ENCODE measurements at places on chromosomes 16 and 17. TPM values are rescaled to one million over a fixed set of nuclear protein-coding genes. Genes with fewer than 3 reads are reported as not detected.
A peak's percentile ranks its signal among the peaks of the same experiment; 100 is the strongest.

The C1QTNF8 gene
- not detected for polyA plus RNA-seq

The WRAP53 gene
- 12.0 TPM for polyA plus RNA-seq

The SOX8 gene
- 0.65 TPM for polyA plus RNA-seq

The PPL gene
- polyA plus RNA-seq, result 5.1 TPM

The TBC1D3H gene
- not detected for polyA plus RNA-seq

The CCDC154 gene
- polyA plus RNA-seq, result 0.14 TPM

DNA sequence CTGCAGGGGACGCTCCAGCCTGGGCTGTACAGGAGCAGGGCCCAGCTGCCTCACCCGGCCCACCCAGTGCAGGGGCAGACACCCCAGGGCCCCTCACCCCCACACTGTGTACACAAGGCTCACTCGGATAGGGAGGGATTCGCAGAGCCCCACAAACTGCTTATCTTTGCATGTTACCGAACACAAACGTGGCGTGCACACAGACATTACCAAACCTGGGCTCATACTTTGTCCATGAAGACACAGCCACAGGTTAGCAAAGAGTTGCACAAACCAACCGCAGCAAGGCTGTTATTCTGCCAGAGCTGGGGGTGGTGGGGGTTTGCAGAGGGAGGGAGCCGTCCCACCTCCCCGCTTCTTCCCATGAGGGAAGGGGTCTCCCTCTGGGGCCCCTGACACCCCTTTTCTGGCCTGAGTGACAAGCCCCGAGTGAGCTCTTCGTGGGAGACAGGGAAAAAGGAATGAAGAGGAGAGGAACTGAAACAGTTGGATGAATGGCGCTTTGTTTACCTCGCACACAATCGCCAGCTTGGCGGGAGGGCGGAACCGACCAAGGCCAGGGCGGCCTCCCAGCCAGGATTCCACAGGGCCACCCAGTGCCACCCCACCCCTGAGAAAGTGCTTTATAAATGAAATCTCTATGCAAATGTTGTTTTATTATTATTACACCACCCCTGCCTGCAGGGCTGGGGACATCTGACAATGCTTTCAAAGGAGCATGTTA lies 434 bp upstream of the CPSF4L start:
- DNase-seq, result no peak

GRCh38 chr17:67246653-67247415 lies 1.8 kb upstream of the HELZ start:
- no peak for DNase-seq

DNA sequence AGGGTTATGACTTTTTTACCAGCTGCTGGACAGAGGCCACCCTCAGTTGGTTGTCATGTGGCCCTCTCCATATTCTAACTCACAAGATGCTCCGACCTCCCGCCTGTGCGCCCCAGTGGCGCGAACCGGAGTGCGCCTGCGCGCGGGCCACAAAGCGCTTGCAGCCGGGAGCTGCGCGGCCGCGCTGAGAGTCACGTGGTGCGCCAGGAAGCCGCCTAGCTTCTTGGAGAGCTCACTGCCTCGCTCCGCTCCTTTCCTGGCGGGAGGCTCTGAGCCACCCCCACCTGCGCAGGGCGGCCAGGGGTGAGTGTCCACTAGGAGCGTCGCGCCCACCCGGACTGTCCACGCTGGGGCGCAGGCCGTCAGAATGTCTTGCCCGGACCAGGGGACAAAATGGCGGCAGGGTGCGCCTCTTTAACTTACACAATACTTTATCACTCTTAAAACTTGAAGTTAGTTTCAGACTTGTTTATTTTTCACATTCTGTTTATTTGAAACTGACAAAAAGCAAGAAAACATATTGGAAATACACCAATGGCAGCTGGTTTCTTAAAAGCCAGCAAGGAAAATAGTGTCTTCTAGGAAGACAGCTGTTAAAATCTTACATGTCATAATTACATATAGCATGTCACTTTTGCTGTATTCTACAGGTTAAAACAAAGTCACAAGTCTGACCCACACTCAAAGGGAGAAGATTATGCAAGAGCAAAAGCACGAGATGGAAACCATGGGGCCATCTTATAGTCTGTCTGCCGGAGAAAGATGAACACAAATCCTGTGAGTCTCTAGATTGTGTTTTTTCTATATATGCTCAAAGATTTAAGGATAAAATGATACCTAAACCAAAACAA lies 357.9 kb downstream of the CNTNAP4 start:
- DNase-seq, result no peak

DNA sequence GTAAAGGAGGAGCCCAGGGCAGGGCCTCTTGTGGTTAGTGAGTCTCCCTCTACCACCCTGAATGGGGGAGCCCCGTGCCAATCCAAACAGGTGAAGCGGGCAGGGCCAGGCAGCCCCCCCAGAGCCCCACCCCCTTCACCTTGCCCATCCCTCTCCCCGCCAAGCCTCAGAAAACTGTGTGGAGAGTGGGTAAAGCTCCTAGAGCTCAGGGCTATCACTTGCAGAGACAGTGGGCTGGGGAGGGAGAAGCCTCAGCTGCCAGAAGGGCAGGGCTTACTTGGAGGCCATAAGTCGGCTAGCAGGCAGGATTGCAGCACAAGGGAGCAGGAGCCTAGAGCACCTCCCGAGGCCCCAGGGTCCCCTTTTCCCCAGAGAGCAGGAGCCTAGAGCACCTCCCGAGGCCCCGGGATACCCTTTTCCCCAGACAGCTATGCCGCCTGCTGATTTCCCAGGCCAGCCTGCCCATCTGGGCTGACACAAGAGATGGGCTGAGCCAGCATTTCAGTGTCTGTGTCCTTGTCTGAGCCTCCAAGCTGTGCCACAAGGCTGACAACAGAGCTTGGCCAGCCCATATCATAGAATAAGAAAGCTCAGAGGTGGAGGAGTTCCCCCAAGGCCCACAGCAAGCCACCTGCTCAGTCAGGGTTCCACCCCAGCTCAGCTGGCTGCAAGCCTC lies 6.7 kb upstream of the KRT14 start:
- no peak for DNase-seq

DNA sequence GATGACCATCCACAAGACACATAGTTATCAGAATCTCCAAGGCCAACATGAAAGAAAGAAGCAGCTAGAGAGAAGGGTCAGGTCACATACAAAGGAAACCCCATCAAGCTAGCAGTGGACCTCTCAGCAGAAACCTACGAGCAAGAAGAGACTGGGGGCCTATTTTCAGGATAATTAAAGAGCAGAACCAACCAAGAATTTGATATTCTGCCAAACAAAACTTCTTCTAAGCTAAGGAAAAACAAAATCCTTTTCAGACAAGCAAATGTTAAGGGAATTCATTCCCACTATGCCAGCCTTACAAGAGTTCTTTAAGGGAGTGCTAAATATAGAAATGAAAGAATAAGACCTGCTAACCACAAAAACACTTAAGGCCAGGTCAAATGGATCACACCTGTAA lies 47.8 kb downstream of the ITFG1 start:
- no peak for DNase-seq

GRCh38 chr17:58331815-58332777 lies 3.5 kb upstream of the TSPOAP1 start:
- peak; percentile 71 for DNase-seq

Data from heart left ventricle (tissue), 16 donors.